ENCODE measurements at places on chromosomes 2 and 18.
A peak's percentile ranks its signal among the peaks of the same experiment; 100 is the strongest.

DNA sequence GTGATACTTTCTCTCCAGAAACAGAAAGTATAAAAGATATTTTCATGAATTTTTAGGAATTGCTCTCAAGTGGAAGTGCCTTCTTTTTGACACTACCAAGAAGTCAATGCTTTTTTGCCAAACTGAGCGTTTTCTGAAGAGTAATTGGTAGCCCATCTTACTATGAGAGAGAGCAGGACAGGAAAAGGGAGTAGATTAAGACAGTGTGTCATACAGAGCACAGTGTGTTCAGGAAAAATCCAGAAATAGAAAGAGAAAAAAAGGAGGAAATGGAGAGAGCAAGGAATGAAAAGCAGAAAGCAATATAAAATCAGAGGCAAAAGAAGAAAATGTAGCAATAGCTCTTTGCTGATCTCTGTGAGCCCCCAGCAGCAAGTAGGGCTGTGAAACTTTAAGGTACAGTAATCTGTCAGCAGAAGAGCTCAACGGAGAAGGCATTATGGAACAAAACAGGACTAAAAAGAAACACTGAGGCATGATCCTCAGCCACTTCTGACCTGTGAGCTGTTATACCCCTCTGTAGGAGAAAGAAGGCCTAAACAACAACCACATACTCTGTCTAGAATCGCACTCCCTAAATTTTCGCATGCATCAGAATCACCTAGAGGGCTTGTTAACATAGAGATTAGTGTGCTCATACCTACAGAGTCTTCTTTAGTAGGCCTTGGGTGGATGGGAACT, 15.0 kb upstream of the PGAP1 start:
- no peak for DNase-seq

- DNase-seq, result no peak
Measured at GRCh38 chr2:109141006-109141600, 12.1 kb downstream of the SH3RF3 start.

- no peak for DNase-seq
Measured at GRCh38 chr2:35298493-35298892, 1057.1 kb upstream of the CRIM1 start.

DNA sequence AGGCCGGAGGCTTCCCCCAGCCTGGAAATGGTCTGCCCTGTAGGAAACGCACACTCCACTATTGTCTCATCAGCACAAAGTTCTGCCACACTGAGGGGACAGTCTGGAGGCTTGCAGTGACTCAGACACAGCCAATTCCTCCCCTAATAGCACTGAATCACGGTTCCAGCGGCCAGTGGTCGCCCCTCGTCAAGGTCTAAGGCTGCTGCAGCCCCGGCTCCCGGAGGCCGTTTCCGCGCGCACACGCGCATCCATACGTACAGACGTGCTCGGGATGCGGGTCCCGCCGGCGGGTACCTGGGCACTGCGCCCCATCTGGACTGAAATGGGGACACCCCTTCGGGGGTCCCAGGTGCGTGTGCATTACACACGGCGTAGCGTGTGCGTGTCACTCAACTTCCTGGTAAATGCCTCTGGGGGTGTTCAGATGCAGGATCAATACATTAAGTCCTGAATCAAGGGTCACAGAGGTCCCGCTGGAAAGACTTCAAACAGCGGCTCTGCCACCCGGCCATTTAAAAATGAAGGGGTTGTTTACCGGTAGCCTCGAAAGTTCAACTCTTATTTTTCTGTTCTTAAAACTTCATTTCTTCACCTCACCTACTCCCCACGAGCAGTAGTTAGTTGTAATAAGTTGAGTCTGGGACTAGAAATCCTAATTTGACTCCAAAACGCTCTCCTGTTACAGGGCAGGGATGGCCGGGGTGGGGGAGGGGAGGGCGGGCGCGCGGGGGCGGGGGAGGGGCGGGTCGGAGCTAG, 572 bp upstream of the ZNF516 start:
- peak; percentile 74 for DNase-seq
